ENCODE measurements at places on chromosomes 3 and 15.

- peak; percentile 18 for DNase-seq
These were observed 106.6 kb upstream of the TMC3 start for GRCh38 chr15:81480645-81481053.

- DNase-seq = no peak
These were observed 108.9 kb downstream of the FNDC3B start for GRCh38 chr3:172148241-172148640.

DNA sequence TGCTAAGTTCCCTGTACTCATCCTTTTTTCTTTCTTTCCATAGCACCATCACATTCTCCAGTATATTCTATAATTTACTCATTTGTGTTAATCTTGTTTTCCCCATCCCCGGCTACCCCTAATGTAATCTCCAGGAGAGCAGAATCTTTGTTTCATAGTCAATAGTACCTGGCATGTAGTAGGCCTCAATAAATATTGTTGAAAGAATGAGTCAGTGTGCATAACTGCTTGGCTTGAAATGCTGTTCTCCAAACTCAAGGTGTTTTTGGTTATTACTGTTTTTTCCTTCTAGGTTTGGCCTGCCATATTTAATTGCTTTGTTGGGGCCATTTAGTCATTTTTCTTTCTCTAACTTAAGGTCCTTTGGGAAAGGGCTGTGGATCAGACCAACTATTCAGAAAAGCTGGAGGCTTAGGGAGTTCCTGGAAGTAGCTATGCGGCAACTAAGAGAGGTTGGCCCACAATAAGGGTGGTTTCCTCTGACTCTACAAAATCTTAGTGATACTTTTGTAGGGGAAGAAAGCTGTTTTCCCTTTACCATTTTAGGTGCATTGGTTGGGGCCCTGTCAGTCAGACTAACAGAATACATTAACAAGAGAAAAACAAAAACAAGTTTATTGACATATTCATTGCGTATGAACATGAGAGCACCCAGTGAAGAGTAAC lies 28.4 kb downstream of the KAT2B start:
- DNase-seq = no peak

- no peak for DNase-seq
These were observed 982 bp upstream of the GABPB1 start for GRCh38 chr15:50355980-50356379.

- no peak for DNase-seq
These were observed 33.0 kb upstream of the APH1B start for GRCh38 chr15:63244399-63244798.

GRCh38 chr3:3165241-3165640 lies 14.2 kb downstream of the CRBN start:
- no peak for DNase-seq

GRCh38 chr15:39491886-39492490 lies 88.9 kb upstream of the THBS1 start:
- DNase-seq = no peak

- DNase-seq = no peak
These were observed 9.1 kb upstream of the CADPS start for GRCh38 chr3:62884096-62884870.

- no peak for DNase-seq
These were observed 18.4 kb downstream of the ARMC8 start for GRCh38 chr3:138205527-138205926.
